Activated naive CD8-positive, alpha-beta T cell treated with anti-CD3 and anti-CD28 coated beads, Interleukin-2, amount 10 ng/mL, durations not matched to agents 7 days and 5 days (primary cell): ENCODE measurements at places on chromosomes 11 and 22.

- no peak for DNase-seq
Observed at GRCh38 chr22:30408388-30409102, 11.7 kb downstream of the SEC14L2 start.

DNA sequence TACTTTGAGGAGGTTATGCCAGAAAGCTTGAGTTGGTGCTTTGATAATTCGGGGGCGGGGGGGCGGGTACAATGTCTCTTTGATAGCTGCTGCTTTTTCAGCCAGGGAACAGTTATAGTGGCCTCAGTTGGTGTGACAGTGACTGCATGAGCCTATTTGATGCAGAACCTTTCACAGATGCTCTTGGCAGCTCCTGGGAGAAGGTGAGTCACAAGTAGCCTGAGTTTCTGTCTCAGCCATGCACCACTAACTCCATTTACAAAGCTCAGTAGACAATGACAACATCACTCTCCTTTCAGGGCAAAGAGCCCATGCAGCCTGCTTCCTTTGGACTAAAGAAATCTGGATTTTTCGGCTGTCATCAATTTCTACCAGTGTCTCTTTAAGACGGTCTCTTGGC lies 42.1 kb upstream of the SEZ6L start:
- no peak for DNase-seq

GRCh38 chr11:75429902-75430713 lies 2.9 kb downstream of the KLHL35 start:
- peak; percentile 77 for DNase-seq

DNA sequence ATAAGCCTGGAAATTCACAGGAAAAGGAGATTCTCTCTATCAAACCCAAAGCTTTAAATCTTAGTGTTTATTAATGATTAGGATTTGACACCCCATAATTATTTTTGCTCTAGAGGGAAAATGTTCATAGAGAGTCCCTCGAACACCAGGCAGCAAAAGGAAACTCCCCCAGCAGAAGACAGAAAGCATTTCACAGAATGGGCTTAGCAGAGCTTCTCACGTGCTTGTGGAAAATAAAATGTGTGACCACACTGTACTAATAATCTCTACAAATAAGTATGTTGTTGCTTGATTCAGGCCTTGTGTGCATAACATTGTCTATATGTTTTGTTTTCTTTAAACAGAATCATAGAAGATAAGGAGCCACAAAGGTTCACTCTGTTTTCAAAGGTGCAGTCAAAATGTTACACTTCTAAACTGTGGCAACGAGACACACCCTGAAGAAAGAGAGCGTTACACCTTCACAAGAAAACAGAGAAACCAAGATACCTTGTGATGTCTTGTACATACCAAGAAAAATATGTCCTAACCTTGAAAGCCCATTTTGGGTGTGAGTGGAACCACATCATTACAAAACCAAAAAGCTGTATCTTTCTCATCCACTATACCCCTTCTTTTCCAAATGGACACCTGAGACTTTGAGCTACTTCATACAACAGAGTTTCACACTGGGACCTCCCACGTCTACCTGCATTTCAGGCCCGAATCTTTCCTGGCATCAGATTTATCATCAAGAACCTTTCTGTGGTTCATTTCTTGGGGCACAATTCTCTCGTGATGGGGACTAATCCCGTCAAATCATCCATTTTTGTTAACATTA lies 282.5 kb downstream of the ETS1 start:
- DNase-seq = no peak

DNA sequence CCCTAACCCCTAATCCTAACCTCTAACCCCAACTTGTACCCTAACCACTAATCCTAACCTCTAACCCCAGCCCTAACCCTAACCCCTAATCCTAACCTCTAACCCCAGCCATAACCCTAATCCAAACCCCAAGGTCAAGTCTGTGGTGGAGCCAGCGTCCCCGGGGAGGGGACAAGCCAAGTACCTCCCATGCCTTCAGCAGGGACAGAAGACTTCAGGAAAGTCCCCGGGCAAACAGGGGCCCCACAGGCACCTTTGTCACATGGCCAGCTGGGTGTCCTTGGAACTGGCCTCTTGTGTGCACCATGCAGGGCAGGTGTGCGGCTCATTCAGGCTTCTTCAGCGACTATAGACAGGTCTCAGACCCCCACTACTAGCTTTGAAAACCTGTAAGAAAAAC lies 555.8 kb downstream of the BRD1 start:
- DNase-seq = no peak

- DNase-seq = no peak
Observed at GRCh38 chr22:26827611-26828010, 170.2 kb downstream of the MIAT start.

DNA sequence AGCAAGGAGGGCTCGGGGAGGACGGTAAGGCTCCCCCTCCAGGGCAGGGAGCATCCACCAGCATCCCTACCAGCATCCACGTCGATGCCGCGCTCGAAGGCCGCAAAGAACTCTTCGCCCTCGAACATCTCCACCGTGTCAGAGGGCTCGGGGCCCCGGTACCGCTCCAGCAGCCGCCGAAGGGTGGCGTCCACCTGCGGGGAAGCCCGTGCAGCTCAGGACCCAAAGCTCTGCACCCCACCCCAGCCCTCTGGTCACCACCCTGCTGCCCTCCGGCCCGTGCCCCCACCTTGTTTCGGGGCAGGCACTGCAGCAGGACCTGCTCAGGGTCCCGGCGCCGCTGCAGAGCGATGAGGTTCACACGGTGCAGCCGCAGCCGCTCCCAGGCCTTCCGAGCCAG lies 2.4 kb upstream of the SLC25A22 start:
- no peak for DNase-seq

DNA sequence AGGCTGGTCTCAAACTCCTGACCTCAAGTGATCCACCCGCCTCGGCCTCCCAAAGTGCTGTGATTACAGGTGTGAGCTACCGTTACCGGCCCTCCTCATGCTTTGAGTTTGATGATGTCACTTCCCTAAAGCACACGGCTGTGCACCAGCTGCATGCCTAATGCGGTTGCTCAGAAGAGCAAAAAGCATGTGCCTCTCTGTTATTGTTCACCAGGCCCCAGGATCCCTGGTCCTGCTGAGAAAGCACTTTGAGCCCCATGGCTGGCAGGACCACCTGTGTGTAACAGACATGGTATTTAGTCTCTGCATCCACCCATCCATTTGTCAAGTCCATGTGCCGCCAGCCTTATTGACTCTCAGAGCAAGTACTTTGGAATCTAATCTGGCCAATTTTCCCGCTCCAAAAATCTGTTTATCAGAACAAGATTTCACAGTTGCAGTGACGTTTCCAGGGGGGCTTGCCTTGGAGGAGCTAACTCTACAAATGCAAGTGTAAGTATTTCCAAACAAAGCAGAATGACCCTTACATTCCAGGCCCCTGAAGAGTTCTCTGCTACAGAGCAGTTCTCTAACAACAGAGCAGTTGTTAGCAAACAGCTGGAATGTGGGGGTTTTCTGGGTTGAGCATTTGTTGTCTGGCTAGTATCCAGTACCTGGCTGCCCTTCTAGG lies 89.4 kb downstream of the LDLRAD3 start:
- no peak for DNase-seq

DNA sequence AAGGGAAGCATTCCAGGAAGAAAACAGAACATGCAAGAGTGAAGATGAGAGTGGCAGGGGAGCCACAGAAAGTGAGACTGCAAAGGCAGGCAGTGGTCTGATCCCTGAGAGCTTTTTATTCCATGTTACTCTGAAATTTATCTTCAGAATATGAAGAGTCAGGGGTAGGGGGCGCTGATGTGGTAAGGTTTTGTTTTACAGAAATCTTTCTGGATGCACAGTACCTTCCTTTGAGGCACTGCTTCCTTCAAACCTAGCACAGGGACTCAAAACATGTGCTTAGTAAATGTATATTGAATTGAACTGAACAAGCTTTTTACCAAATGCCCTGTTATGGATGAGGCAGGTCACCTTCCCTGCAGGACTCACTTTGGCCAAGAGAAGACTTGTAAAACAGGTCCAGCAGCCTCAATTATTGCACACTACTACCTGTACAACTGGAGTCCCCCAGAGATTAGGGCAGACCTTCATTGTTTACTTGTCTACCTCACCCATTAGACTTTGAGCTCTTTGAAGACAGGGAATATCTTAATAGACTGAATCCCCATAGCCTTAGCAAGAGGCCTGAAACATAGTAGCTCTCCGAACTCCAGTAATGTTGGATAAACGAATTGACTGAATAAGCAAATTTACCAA lies 2.2 kb downstream of the PAK1 start:
- DNase-seq = no peak

DNA sequence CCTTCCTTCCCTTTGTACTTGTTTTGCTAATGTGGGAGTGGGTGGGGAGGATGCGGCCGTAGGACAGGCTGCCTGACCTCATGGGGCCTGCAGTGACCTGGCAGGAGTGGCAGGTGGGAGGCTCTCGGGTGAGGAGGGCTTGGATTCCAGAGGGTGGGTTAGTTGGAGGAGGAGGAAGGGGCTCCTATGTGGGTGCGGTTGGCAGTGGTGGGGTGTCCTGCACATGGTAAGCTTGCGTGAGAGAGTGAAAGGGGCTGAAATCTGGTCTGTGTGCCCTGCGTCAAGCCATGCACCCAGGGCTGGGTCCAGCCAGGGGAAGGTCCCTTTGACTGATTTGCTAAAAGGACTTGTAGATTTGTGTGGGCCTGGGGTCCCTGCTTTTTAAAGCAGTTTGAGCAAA lies 90.7 kb upstream of the OR4B1 start:
- DNase-seq = no peak

DNA sequence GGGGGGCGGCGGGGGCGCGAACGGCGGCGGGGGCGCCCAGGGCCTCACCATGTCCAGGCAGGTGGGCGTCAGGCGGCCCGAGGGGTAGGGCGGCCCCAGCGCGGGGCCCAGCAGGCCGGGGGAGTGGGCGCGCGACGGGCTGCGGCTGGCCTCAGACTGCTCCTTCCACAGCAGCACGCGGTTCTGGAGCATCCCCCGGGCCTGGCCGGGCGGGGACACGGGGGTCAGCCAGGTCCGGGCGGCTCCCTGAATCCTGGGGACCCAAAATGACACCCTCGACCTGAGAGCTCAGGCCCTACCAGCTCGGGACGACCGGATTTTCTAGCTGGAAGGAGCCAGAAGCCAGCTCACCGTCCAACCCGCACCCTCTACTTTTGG lies 5.5 kb upstream of the SLC16A8 start:
- no peak for DNase-seq

GRCh38 chr22:30948930-30949342 lies 19.6 kb downstream of the MORC2 start:
- DNase-seq = no peak

DNA sequence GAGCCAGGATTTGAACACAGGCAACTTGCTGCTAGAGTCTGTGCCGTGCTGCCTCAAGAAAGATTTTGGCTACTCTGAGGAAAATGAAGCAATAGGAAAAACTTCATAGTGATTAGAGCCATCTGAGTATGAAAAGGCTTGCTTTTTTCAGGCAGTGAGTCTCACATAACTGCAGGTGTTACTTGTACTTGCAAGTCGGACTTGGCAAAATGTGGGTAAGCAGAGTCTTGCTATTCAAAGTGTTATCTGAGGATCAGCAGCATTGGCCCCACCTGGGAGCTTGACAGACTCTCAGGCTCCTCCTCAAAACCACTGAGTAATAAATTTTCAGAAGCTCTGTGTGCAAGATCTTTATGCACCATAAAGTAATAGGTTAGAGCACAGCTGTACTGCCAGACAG lies 18.1 kb downstream of the RNF141 start:
- DNase-seq = no peak

DNA sequence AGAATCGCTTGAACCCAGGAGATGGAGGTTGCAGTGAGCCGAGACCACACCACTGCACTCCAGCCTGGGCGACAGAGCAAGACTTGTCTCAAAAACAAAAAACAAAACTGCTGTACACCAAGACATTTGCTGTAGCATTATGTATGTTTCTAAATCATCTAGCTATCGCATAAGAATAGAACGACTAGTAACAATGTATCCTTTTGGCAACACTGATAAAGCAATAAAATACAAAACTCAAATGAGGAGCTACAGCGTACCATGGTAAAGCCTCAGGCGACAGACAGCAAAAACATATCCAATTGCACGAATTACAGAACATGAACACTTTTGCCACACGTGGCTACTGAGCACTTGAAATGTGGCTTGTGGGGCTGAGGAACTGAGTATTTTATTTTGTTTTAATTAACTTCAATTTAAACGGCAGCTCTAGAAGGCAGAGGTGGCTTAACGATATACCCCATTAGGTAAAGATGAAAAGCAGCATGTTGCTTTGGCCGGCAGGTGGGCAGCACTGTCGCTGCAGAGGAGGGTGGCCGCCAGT lies 2.3 kb downstream of the TUBGCP6 start:
- no peak for DNase-seq

- DNase-seq = no peak
Observed at GRCh38 chr11:105443623-105444022, 166.2 kb upstream of the GRIA4 start.

GRCh38 chr11:85444479-85444878 lies 182.7 kb downstream of the DLG2 start:
- DNase-seq = no peak

DNA sequence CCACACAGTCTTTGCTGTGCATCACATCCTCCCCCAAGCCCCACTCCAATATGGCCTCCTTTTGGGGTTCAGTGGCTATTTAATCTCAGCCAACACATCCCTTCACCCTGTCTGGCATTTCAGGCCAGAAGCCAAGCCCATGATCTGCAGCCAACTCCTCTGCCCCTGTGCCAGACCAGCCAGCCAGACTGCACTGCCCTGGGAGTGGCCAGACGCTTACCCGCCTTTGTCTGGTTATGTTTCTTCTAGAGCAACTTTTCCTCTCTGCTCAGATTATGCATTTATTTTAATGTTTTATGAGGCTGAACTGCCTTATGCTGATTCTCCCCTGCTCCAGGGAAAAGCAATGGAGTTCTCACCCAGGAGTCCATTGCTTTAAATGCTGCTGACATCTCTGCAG lies 206.7 kb upstream of the TBCEL start:
- DNase-seq = no peak

DNA sequence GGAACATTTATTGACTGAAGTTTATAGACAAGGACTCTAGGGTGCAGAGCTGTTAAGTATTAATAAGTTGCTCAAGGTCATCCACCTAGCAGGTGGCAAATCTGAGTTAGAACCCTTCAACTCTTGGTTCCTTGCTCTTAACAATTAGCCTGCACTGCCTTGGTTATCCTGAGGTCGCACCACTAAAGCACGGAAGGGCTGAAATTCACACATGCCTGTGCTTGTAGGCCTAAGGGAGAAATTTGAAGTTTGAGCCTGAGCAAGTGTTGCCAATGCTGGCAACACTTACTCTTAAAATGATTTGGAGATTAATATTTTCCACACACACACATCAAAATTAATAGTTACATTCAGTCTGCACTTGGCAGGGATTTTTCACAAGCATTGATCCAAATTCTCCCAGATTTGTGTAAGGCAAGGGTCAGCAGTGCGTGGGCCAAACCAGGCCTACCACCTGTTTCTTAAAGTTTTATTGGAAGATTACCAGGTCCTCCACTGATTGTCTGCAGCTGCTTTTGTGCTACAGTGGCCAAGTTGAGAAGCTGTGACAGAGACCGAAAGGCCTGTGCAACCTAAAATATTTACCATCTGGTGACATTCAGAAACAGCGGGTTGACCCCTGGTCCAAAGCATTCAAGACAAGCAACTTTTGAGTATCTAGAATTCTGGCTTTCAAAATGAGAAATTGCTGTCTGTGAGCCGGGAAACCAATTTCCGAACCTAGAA lies 16.3 kb downstream of the APOL5 start:
- DNase-seq = no peak
